ENCODE measurements at places on chromosomes 3 and 15. TPM values are rescaled to one million over a fixed set of nuclear protein-coding genes. Genes with fewer than 3 reads are reported as not detected.
A peak's percentile ranks its signal among the peaks of the same experiment; 100 is the strongest.

Gene LINGO1
- total RNA-seq: not detected

Gene COL6A6
- total RNA-seq: not detected

Gene AHSG
- not detected for total RNA-seq

Gene CPLX3
- not detected for total RNA-seq

Gene SHC4
- total RNA-seq: 0.21 TPM

DNA sequence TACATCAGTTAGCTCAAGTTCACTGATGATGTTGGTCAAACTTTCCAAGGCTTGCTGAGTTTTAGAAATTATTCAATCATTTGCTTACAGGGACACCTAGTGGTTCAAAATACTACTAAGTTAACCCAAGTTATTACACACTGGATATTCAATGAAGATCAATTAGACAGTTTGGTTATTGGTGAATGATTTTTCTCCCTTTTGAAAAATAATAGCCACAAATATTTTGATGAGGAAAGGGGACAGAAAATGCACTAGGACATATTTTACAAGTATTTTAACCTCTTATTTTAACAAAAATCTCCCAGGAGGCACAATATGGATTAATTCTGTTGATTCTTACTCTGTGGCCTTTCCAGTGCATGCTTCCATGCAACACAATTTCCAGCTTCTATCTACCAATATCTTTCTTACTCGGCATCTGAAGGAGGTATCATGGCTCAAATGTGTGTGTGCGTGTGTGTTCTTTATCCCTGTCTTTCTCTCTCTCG, 20.1 kb upstream of the GOLGA6L2 start:
- no peak overlapping the region for H3K27ac ChIP-seq
- no peaks in the 10 kb centered on the region for H3K36me3 ChIP-seq
- H3K27me3 ChIP-seq: peaks cover 16% of the 10 kb centered on the region
- H3K4me1 ChIP-seq: no peaks in the 10 kb centered on the region
- DNase-seq: no peak

GRCh38 chr15:65529762-65530317, 423 bp upstream of the HACD3 start:
- no peaks in the 10 kb centered on the region for H3K36me3 ChIP-seq
- peak overlapping the region; percentile 69 for H3K27ac ChIP-seq
- H3K4me1 ChIP-seq: peaks cover 32% of the 10 kb centered on the region
- DNase-seq: no peak
- no peaks in the 10 kb centered on the region for H3K27me3 ChIP-seq
- H3K4me3 ChIP-seq: peak overlapping the region; percentile 83

GRCh38 chr3:44678480-44679116, 30.1 kb downstream of the ZNF35 start:
- no peak overlapping the region for H3K27ac ChIP-seq
- H3K4me1 ChIP-seq: no peaks in the 10 kb centered on the region
- no peaks in the 10 kb centered on the region for H3K27me3 ChIP-seq
- no peak overlapping the region for H3K4me3 ChIP-seq
- peaks cover 24% of the 10 kb centered on the region for H3K36me3 ChIP-seq

GRCh38 chr3:28915741-28916500, 364.9 kb upstream of the RBMS3 start:
- DNase-seq: peak; percentile 36
- H3K36me3 ChIP-seq: no peaks in the 10 kb centered on the region
- no peak overlapping the region for H3K27ac ChIP-seq
- H3K4me1 ChIP-seq: peaks cover 6% of the 10 kb centered on the region
- peaks cover 5% of the 10 kb centered on the region for H3K27me3 ChIP-seq

GRCh38 chr15:94972314-94972713, 741.0 kb downstream of the MCTP2 start:
- no peaks in the 10 kb centered on the region for H3K36me3 ChIP-seq
- peaks cover 6% of the 10 kb centered on the region for H3K27me3 ChIP-seq
- no peak overlapping the region for H3K4me3 ChIP-seq

- H3K4me3 ChIP-seq: no peak overlapping the region
- peaks cover 23% of the 10 kb centered on the region for H3K4me1 ChIP-seq
- DNase-seq: no peak
- no peaks in the 10 kb centered on the region for H3K36me3 ChIP-seq
- peaks cover 63% of the 10 kb centered on the region for H3K27me3 ChIP-seq
Measured at GRCh38 chr15:76333309-76333708, 3.3 kb upstream of the ISL2 start.

DNA sequence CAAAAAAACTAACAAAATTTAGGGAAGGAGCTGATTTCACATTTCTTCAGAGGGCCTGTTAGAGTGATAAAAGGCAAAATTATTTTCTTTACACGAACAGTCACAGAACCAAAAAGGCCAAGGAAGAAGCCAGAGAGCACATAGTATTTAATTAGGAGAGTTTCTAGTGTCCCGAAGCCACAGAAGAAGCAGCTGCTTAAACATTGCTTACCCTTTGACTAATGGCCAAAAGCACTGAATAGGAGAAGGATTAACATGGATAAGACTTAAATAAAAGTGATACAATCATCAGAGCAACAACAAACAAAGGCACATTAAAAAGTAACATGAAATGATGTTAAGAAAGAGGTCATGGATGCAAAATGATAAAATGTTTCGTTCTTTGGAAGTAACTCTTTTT, 98.6 kb downstream of the CHL1 start:
- peaks cover 2% of the 10 kb centered on the region for H3K27me3 ChIP-seq
- H3K27ac ChIP-seq: no peak overlapping the region
- H3K36me3 ChIP-seq: no peaks in the 10 kb centered on the region
- H3K4me1 ChIP-seq: no peaks in the 10 kb centered on the region
- H3K4me3 ChIP-seq: no peak overlapping the region

- no peaks in the 10 kb centered on the region for H3K36me3 ChIP-seq
- no peak overlapping the region for H3K4me3 ChIP-seq
- no peak overlapping the region for H3K27ac ChIP-seq
Measured at GRCh38 chr3:41716471-41716870, 245.4 kb downstream of the ULK4 start.

DNA sequence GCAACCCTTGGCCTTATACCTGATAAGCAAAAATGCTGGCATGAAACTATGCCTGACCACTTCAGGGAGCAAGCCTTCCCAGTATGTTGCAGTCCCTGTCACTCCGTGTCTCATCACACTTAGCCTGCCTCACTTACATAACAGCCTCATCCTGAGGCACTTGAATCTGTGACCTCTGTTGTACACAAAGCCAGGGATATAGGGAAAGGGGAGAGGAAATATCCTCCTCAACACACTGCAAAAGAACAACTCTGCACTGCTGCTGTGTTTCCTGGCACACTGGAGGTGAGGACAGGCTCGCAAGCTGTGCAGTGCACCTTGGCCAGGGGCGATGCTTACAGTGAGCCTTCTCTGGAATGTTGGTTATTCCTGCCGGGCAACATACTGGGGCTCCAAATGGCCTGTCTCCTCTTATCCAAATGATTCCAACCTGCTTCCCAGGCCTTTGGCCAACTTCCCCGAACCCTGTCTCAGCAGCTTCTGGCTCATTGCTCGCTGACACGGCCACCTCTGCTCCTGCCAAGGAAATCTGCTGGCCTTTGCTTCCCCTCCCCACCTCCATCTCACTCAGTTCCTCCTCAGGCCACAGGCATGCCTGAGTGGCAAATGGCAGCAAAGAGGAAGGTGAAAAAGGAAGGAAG, 109.2 kb downstream of the CD47 start:
- H3K36me3 ChIP-seq: no peaks in the 10 kb centered on the region
- no peak for DNase-seq
- H3K4me1 ChIP-seq: peaks cover 52% of the 10 kb centered on the region
- no peaks in the 10 kb centered on the region for H3K27me3 ChIP-seq
- no peak overlapping the region for H3K4me3 ChIP-seq

DNA sequence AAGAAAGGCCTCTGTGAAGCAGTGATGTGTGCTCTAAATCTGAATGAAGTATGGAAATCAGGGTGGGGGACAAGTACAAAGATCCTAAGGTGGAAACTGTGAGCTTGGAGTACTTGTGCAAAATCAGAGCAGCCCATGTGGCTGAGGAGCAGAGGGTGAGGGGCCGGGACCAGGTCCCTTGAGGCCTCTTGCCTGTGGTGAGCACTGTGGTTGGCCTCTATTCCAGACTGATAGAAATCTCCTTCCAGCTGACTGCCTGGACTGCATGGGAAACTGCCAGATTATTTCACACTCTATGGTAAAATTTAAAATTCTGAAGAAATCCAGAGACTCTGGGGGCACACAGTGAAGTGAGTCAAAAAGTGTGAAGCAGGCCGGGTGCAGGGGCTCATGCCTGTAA, 81.4 kb downstream of the TM4SF4 start:
- no peak overlapping the region for H3K27ac ChIP-seq
- no peak for DNase-seq
- peaks cover 6% of the 10 kb centered on the region for H3K4me1 ChIP-seq
- H3K27me3 ChIP-seq: peaks cover 14% of the 10 kb centered on the region
- H3K36me3 ChIP-seq: no peaks in the 10 kb centered on the region

DNA sequence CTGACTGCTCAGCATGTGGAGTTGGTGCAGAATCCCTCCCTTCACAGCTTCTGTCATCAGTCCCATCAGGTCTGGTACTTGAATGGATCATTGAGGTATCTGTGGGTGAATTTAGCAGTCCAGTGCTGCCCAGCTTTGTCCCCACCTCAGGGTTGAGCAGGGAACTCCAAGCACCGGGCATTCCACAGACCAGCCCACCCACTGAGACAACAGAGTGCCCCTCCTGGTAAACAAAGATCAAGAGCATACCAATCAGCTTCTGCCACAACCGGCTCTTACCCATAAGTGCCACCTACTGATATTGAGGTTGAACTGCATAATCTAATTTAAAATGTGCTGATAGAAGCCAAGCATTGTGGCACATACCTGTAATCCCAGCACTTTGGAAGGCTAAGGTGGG, 57.1 kb upstream of the FXR1 start:
- H3K27ac ChIP-seq: no peak overlapping the region
- H3K36me3 ChIP-seq: no peaks in the 10 kb centered on the region
- H3K4me3 ChIP-seq: no peak overlapping the region
- DNase-seq: no peak
- H3K27me3 ChIP-seq: peaks cover 12% of the 10 kb centered on the region
- H3K4me1 ChIP-seq: no peaks in the 10 kb centered on the region

- peaks cover 32% of the 10 kb centered on the region for H3K4me1 ChIP-seq
- no peaks in the 10 kb centered on the region for H3K27me3 ChIP-seq
- no peak for DNase-seq
- H3K36me3 ChIP-seq: no peaks in the 10 kb centered on the region
Measured at GRCh38 chr3:107579371-107579770, 56.6 kb downstream of the BBX start.

DNA sequence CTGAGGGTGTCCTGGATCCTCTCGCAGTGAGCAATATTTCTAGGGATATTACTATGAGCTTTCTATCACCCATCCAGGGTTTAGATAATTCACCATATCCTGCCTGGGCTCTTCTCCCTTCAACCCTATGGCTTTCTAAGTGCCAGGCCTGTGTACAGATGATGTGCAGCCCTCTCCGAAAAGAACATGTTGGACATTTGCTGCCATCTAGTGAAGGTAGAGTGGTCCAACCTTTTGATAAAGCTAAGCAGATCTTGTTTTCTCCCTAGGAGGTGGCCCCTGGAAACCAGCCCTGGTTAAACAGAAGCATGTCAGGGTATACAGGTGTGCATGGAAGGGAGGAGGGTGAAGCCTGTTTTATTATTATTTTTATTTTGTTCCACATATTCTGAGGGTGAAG, 27.9 kb upstream of the SCN10A start:
- no peak overlapping the region for H3K4me3 ChIP-seq
- DNase-seq: peak; percentile 21
- H3K4me1 ChIP-seq: no peaks in the 10 kb centered on the region
- no peak overlapping the region for H3K27ac ChIP-seq
- peaks cover 2% of the 10 kb centered on the region for H3K27me3 ChIP-seq

- H3K4me3 ChIP-seq: no peak overlapping the region
- H3K27ac ChIP-seq: no peak overlapping the region
- no peaks in the 10 kb centered on the region for H3K27me3 ChIP-seq
- peaks cover 2% of the 10 kb centered on the region for H3K4me1 ChIP-seq
Measured at GRCh38 chr15:78000091-78000926, 77.2 kb downstream of the TBC1D2B start.

- no peaks in the 10 kb centered on the region for H3K27me3 ChIP-seq
- peaks cover 12% of the 10 kb centered on the region for H3K4me1 ChIP-seq
- H3K27ac ChIP-seq: no peak overlapping the region
- no peak overlapping the region for H3K4me3 ChIP-seq
- no peak for DNase-seq
Measured at GRCh38 chr3:196686436-196686835, 25.6 kb downstream of the CEP19 start.

DNA sequence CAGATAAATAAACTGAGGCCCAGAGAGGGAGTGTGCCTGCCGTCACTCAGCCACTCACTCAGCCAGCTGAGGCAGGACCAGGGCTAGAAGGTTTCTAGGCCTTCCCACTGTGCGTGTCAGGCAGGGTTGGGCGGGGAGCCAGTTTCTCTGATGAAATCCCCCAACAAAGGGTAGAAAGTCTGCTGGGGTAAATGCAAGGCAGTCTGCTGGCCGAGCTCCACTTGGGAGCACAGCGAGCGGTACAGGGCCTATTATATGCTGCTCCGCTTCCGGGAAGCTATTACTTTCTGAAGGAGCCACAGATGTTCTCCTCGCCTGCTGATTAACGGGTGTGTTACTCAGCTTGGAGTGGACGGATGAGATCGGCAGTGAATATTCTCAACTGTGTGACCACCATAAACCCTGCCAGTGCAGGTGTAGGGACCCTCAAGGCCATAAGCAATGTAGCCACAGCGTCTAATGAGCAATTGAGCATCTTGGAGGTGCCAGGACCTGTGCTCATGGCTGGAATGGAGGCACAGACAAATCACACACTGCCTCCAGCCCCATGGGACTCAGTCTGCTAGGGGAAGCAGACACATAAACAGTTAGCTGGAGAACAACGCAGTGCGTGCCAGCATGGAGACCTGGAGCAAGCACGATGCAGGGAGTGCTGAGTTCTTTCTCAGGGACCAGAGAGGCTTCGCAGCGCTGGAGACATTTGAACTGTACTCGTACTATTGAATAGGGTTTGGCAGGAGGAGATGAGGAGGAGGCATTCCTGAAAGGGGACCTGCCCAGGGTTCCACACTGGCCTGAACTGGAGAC, 42.1 kb downstream of the CORO2B start:
- H3K4me3 ChIP-seq: no peak overlapping the region
- H3K36me3 ChIP-seq: no peaks in the 10 kb centered on the region
- peaks cover 2% of the 10 kb centered on the region for H3K27me3 ChIP-seq
- H3K27ac ChIP-seq: no peak overlapping the region
- no peak for DNase-seq

GRCh38 chr3:20822251-20822650, 636.2 kb upstream of the SGO1 start:
- no peak overlapping the region for H3K4me3 ChIP-seq
- no peaks in the 10 kb centered on the region for H3K4me1 ChIP-seq
- DNase-seq: no peak
- no peaks in the 10 kb centered on the region for H3K27me3 ChIP-seq
- peaks cover 2% of the 10 kb centered on the region for H3K36me3 ChIP-seq

GRCh38 chr15:70582143-70582945, 181.0 kb downstream of the UACA start:
- no peak overlapping the region for H3K27ac ChIP-seq
- no peak overlapping the region for H3K4me3 ChIP-seq
- H3K36me3 ChIP-seq: no peaks in the 10 kb centered on the region

GRCh38 chr3:60424942-60425341, 826.3 kb downstream of the FHIT start:
- H3K4me1 ChIP-seq: peaks cover 9% of the 10 kb centered on the region
- no peak for DNase-seq
- no peak overlapping the region for H3K4me3 ChIP-seq

- H3K4me3 ChIP-seq: no peak overlapping the region
- DNase-seq: no peak
- H3K36me3 ChIP-seq: no peaks in the 10 kb centered on the region
Measured at GRCh38 chr15:60889006-60889405, 340.1 kb downstream of the RORA start.

Measured in activated naive CD4-positive, alpha-beta T cell treated with anti-CD3 and anti-CD28 coated beads for 36 hours (primary cell).